ENCODE measurements at places on chromosomes 4 and X. TPM values are rescaled to one million over a fixed set of nuclear protein-coding genes. Genes with fewer than 3 reads are reported as not detected.
A peak's percentile ranks its signal among the peaks of the same experiment; 100 is the strongest.

Gene RAB39B
- 1.2 TPM for total RNA-seq

Gene TENM3
- 7.8 TPM for total RNA-seq

Gene CYLC1
- total RNA-seq, result not detected

Gene CLDN34
- 0.43 TPM for total RNA-seq

Gene KLF8
- 5.0 TPM for total RNA-seq

Gene AFF2
- 36.0 TPM for total RNA-seq

Gene IL3RA
- 3.8 TPM for total RNA-seq

Gene FRAS1
- 6.8 TPM for total RNA-seq

Gene NLRP2B
- not detected for total RNA-seq

Gene GYPB
- not detected for total RNA-seq

Gene EDNRA
- total RNA-seq, result 9.7 TPM

DNA sequence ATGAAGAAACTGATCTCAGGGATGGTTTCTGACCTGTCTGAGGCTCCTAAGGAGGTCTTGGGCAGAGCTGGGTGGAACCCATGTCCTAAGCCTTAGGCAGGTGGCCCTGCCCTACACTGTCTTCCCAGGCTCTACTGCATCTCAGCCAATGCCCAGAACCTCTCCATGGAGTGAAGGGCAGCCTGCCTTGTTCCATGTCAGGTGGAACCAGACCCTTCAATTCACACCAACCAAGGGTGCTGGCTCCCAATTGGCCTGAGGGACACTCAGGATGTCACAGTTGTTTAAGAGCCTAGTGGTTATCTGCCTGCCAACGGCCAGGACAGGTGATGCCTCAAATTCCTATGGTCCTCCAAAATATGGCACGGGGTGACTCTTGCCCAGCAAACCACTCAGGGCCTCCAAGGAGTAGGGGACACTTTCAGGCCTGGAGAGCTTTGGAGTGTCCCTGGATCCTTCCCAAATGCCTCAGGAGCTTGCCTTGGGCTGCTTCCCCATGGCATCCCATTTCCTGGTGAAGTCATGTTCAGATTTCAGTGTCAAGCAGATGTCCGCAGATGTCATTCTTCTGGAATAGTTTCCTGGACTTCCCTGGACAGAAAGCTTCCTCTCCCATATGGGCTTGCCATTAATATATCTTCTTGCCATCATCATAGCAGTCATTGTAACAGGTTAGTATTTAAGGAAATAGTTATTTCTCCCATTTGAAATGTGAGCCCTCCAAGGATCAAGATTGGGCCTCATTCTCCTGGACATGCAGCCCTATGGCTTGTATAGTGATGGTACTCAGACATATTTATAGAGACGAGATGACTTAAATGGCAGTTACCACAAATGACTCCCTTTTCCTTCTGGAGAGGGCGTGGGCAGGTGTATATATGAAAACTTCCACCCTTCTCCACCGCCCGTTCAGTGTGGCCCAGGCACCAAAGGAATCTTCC is 67.1 kb downstream of the MED28 start:
- no peak for DNase-seq

DNA sequence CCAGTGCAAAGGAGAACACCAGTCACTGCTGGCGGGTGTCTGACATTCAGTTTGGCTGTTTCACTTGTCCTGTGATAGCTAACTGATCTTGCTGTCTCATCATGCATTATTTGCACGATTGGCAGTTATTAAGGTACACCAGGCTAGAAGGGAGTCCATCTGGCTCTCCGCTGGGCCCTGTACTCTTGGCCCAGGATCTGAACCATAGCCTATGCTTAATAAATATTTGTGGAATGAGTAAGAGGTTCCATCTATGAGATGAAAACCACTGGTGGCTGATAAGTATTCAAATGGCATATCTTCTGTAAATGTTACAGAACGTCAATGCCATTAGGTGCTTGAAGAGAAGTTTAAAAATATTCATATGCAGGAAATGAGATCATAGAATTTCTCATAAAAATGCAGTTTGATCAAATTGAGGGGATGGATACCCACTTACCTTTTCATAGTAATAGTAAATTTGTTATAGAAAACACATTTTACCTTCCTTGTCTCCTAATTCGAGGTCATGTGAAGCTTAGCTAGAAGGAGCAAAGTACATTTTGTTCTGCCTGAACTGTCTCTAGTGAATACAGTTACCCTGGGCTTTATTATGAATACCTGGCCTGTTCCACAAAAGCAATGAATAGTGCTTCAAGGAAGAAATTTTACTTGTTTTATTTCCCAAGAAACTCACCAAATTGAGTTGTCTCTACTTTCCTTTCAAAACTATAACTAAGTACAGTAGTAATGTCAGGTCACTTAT is 213.5 kb downstream of the CBR4 start:
- peak; percentile 19 for DNase-seq

GRCh38 chrX:14411326-14411725 is 118.0 kb upstream of the GLRA2 start:
- DNase-seq, result no peak

DNA sequence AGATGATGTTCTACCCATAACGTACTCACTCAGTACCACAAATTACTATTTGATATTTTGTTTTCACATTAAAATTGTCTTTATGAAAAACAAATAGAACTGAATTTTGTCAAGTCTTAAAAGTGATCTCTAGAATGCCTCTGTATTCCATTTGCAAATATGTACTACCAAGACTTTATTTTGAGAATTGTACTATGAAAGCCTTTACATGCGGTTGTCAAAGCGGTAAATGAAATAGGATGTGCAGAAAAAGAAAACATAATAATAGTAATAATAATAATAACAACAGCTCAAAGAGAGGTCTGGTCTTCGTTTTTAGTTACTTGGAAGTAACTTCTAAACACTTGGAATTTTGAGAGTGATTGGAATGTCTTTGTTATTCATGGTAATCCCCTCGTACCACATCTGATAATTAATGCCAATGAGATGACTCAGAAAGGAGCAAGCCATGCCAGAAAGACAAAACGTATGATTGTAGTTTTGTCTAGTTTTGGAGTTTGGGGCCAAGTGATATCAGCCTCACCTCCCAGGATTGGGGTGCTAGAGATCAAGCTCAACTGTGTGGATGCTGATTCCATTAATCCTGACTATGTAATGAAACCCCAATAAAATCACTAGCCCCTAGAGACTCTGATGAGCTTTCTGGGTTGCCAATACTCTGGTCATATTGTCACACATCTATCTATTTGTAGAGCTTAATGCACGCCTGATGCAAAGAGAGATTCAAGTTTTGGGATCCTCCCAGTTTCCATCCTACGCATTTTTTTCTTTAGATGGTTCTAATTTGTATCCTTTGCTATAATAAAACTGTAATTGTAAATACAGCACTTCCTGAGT is 20.2 kb upstream of the CTSO start:
- DNase-seq, result no peak

DNA sequence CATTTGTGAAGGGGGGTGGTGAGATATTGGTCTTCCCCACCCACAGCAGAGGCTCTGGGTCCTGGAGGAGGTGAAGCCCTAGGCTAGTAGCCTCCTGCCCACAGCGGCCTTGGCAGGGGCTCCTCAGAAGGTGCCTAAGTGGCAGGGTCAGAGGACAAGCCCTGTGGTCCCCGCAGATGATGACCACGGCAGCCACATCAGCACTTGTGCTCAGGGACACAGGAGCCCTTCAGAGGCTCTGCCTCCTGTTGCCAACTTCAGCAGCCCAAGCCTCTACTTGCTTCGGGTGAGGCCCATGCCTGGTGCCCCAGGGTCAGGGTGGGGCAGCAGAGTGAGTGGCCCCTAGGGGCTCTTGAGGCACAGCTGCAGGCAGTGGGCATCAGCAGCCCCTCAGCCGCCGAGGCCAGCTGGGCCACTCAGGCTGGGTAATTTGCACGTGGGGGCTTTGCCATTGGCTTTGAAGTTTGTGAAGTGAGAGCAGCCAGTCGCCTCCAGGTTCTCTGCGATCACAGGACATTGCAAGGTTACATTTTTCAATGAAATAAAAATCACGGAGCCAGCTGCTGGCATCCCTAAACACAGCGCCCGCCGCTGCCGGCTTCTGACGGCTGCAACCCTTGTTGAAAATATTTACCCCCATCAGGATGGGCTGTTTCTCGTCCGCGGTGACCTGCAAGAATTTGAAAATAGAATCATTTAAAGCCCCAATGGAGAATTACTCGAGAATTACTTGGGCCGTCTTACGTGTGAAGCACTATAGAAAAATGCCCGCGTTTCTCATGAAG is 108.5 kb downstream of the HMX1 start:
- no peak for DNase-seq

DNA sequence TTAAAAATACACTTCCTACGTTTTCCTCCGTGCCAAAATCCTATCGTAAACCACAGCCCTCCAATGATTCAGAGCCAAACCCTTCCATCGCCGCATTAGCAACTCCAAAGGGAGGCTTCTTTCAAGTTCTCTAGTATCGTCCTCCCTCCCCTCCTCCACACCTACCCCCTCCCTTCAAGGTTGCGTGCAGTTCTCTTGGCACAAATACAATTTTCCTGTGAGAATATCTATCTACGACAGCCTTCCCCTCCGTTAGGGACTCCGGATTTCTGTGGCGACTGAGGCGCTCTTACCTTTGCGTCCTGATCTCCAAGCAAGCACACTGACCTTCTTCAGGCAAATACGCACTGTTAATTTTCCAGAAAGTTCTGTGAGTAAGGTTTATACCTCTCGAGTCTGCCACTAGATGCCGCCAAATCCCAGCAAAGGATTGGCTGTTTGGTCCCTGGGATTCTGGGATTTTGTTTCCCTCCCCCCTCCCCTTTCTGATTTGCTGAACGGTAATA is 1.2 kb upstream of the MORF4L2 start:
- DNase-seq, result peak; percentile 75

DNA sequence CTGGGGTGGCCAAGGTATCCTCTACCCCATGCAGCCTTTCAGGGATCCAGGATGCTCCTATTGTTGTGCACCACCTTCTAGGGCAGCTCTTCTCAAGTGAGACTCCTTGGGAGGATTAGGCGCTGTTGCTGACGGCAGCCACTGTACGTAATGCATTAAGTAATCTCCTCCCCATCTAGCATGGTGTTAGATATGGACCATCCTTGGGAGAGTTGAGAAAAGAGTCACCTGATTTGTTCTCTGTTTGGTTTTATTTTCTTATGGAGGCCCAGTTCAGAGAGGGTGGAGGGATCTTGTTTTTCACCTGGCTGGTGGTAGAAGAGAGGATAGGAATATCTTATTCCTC is 46.4 kb downstream of the GYG2 start:
- DNase-seq, result no peak

- DNase-seq, result no peak
Measured at GRCh38 chr4:82090717-82091116, 283.1 kb downstream of the HNRNPD start.

- DNase-seq, result no peak
Measured at GRCh38 chrX:150409964-150410363, 46.8 kb downstream of the MAMLD1 start.

GRCh38 chr4:36310793-36311192 is 29.4 kb downstream of the DTHD1 start:
- peak; percentile 12 for DNase-seq

DNA sequence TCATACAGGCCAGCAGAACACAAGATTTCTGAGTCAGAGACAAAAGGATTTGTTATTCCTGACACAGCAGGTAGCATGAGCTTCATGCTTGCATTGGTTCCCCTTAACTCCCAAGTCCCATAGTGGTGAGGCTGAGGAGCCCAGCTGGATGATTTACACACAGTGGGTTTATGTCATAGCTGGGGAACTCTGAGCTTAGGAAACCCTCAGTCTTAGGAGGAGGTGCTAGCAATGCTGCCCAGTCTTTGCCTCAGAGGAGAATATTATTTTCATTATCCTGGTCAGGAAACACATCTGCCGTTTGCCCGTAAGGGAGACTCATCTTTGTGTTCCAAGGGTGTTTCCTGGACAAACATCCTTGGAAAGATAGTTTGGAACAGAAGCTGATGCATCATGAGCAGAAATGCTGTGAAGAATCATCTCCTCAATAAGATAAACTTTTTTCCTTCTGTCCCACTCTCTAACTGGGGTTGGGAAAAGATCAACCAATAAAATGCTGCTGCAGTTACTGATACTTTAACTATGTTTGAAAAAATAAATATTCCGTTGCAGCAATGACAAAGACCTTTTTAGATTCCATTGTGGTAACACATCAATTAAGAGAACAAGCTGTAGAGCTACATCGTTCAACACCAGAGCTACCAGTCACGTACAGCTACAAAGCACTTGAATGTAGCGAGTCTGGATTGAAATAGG is 146.8 kb downstream of the DCLK2 start:
- DNase-seq, result no peak

DNA sequence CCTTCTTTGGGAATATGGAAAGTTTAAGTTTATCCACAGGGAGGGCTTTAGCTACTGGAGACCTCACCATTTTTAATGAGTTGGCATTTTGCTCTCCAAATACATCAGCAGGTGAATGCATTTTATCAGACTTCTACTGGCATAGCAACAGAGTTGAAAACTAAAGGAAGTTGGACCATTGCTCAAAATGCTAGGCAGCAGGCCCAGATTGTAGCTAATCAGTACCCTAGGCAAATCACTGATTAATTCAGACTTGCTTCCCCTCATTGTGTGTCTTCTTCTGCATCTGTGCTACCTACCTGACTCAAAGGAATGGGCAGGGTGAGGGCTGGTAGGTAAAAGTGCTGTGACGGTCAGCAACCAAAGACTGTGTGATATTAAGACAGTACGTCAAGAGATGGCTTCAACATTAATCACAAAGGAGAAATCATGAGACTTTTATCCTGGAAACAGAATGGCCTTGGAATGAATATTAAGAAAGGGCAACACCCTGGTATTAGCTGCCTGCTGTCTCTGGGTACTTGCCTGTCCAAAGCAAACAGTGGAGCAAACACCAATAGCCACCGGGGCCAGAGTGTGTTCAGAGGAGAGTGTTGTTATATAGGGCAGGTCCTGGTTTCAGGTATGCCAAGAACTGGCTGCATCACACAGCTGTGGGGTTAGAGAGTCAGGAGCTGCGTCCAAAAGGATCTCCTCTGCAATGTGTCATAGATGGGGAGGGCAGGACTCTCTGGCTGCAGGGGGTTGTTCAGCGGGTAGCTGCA is 17.1 kb upstream of the SMIM20 start:
- peak; percentile 64 for DNase-seq

DNA sequence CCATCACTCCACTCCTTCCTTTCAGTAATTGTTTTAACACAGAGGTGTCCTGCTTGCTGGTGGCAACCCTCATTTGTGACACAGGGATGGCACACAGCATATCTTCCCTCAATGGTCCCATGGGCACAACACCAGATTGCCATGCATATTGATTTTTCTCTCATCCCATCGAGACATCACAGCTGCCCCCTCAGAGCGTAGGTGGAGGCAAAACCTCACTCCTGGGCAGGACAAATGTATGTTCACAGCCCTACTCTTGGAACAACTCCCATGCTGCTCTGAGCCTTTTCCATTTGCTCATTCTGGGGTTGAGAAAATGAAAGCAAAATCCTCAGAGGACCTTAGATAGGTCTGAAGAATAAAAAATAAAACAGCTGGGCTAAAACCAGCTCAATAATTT is 172.2 kb downstream of the GABRB1 start:
- no peak for DNase-seq

DNA sequence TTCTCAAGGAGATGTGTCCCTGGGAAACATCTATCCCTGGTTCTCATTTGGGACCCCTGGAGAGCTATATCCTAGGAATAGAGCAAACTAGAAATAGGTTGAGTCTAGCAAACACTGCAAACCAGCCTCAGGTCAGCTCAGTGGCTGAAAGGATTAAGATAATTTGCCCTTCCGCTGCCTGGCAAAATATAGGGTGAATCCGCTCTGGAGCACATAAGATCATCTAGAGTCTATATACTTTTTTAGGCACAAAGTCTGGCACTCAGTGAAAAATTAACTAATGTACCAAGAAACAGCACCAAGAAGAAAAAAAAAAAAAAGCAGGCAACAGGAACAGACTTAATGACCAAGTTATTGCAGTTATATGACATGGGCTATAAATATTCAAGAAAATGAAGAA is 7.3 kb upstream of the GUCY2F start:
- no peak for DNase-seq

All from mucosa of gallbladder (tissue), 1 donor.